ENCODE measurements at places on chromosomes 3 and 15.

GRCh38 chr3:156892701-156893100, 66.5 kb downstream of the LEKR1 start:
- DNase-seq = no peak

GRCh38 chr15:63473999-63474809, 30.2 kb upstream of the USP3 start:
- DNase-seq = no peak

DNA sequence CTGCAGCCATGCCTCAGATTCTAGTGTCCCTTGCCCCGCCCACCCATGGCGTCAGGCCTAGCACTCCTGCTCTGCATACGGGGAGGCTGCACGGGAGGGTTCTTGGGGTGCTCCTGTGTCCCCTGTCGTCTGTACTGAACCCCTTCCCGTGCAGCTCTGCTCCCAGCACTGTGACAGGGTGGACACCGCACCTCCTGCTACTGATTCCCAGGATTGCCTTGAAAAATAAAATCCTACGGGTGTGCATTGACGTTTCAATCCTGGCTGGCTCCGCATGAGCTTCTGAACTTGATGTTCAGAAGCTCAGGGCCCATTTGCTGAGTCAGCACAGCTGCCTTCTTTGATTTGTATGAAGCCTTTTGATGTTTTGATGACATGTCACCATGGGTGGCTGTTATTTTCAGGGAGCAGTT, 176.4 kb downstream of the APBA2 start:
- DNase-seq = no peak

- no peak for DNase-seq
Observed at GRCh38 chr3:10344147-10344943, 23.4 kb upstream of the SEC13 start.

DNA sequence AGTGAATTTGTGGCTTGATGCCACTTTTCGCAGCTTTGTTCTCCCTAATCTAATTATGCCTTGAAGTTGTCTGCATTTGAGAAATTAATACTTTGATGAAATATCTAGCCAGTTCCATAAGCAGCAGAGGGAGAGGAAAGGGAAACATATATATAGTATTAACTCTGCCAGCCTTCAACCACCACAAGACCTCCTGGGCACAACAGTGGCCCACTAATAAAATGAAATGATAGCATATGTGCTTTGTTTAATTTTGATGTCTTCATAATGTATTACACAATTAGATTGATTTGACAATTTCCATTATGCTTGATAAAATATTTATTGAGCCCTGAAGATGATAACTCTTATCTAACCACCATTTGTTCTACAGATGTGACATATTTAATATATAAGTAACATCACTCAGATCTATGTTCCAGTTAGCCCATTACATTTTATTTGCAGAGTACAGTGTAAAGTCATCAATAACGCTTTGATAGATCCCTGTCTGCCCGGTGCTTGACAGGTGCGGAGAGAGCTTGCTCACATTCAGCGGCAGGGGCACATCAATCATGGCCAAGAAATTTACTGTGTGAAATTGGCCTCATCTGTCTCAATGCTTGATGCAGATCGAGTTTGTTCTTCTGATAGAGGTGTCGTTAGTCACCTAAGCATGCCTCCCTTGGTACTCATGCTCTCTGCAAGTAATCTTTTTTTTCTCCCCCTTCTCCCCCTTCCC, 187.4 kb downstream of the MECOM start:
- no peak for DNase-seq

GRCh38 chr3:164791263-164791662, 287.0 kb downstream of the SI start:
- no peak for DNase-seq

DNA sequence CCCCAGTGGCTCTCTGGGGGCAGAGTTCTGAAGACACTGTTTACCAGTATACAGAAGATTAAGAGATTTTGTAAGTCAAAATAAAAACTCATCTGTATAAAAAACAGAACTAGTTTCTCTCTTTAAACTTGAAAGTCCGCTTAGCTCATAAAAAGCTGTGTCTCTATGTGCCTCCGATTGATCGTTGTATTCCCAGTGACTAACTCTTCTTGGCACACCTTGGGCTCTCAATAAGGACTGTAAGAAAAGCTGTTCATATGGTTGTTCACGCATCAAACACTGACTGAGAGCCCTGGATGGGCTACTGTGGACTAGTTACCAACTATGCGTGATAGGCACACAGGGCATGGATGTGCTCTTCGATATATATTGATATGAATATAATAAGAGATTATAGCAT, 107.9 kb downstream of the P3H2 start:
- no peak for DNase-seq

- peak; percentile 63 for DNase-seq
Observed at GRCh38 chr15:74781431-74782258, at the start of gene CSK. TSS of gene CSK (plus strand) at chr15:74782080. CDS start at chr15:74798298, 16,218 bp downstream.

DNA sequence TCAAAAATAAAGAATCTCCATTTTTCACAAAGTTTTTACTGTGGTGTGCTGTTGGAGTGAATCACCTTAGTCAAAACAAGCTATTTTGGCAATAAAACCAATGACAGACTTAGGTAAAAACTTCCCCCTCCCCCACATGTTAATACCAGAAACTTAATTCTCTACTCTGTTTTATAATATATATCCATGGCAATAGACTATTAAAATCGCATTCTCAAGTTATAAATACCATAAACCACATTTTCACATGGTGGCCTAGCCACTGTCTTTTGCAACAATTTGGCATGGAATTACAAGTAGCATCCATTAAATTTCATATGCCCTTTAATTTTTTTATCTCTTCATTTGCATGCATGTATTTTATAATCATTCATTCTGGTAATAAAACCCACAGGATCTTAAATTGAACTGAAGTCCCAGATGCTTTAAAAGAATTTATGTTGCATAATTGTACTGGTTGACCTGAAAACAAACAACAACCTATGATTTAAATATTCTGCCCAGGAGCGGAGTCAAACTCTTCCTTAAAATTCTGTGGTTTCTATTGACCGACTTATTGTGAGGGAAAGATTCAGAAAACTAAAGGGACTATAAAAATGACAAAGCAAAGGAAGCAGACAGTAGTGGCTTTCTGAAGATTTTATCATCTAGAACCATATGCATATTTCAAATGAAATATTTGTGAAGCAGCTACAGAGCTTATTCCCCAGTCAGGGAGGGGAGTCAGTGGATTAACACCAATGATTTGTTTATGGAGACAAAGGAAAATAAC, 229.0 kb upstream of the TBL1XR1 start:
- DNase-seq = no peak

- DNase-seq = no peak
Observed at GRCh38 chr3:151197228-151197627, 5.8 kb downstream of the GPR171 start.

DNA sequence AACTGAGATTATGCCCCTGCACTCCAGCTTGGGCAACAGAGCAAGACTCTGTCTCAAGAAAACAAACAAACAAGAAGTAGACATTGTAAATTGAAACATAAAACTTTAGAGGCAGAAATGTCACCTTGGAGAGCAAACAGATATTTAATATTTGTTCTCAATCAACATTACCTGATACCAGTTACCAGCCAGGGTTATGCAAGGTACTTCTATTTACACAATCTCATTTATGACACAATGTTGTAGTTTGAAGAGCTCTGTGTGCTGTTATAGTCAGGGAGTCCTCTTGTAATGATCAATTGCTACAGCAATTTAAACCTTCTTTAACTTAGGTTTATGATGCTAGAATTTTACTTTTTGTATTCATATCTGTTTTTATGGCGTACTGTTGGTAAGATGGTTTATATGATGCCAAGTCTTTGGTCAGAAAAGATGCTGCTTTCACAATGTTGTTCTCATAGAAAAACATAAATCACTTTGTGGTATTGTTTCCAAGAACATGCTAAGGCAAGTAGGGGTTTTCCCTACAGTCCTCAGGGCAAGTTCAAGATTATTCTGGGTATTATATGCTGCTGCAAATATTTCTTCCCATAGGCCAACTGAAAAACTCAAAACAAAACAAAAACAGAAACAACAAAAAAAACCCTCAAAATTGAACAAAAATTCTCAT, 173.5 kb downstream of the TNIK start:
- DNase-seq = no peak

DNA sequence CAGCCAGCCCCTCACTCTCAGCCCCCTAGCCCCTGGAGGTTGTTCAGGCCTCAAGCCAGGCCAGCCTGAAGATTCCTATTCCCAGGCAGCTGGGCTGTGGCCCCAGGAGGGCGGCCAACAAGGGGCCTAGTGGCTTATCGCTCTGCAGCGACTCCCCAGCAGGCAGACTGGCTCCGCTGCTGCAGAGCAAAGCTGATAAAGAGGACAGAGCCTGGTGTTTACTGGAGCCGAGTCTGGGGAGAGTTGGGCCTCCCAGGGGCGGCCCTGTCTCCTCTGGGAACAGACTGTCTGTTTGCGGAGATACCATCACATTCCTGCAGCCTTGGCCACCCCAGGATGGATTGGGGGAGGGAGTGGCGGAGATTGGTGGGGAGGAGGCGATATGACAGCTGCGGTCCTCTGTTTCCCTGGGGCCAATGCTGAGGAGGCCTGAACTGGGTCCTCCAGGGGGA, 22.4 kb upstream of the SMAD6 start:
- no peak for DNase-seq

- DNase-seq = no peak
Observed at GRCh38 chr15:79942741-79943481, 28.1 kb downstream of the BCL2A1 start.

DNA sequence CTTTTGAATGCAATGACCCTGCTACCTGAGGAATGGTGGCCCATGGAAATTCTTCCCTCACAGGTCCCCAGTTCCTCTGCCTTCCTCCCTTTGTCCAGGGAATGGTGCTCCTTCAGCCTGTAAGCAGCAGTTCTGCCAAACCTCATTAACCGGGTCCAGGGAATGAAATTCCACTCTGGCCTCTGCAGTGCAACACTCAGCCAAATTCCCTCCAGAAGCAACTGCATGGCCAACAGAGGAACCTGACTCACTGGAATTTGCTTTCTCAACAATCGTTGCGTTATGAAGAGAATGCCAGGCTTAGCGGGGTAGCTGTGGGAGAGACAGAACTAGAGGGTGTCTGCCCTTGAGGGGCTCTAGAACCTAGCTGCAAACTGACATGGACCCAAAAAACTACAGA, 449.4 kb upstream of the PROK2 start:
- no peak for DNase-seq

DNA sequence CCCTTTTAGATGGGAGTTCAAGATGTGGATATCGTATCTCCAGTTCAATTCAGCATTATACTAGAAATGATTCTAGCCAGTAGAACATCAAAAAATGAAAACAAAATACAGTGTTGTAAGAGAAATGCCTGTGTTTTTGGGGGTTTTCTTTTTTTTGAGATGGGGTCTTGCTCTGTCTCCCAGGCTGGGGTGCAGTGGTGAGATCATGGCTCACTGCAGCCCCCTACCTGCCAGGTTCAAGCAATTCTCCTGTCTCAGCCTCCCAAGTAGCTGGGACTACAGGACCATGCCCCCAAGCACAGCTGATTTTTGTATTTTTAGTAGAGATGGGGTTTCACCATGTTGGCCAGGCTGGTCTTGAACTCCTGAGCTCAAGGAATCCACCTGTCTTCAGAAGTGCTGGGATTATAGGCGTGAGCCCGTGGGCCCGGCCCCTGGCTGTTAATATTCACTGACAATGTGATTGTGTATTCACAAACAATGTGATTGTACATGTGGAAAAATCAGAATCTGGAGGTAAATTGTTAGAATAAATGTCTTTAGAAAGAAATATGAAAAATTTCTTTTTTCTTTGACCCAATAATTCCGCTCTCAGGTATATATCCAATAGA, 59.0 kb downstream of the ARIH1 start:
- no peak for DNase-seq

DNA sequence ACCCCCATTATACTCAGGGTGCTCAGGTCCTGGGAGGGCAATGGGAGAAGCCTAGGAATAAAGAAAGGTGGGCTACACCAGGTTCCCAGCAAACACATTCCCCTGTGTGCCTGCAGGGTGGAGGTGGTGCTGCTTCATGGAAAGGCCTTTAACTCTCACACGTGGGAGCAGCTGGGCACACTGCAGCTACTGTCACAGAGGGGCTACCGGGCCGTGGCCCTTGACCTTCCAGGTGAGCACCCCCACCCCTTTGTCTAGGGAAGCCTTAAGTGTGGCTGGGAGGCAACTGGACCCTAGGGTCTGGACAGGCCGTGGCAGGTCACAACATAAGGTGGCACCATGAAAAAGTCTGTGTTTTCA, 3.3 kb downstream of the ABHD14A start:
- DNase-seq = no peak

- DNase-seq = peak; percentile 64
Observed at GRCh38 chr3:147421184-147421912, 12.2 kb downstream of the ZIC1 start.

- DNase-seq = no peak
Observed at GRCh38 chr3:13461169-13462124, 18.7 kb upstream of the HDAC11 start.

- no peak for DNase-seq
Observed at GRCh38 chr3:185381320-185382058, 18.6 kb downstream of the MAP3K13 start.

DNA sequence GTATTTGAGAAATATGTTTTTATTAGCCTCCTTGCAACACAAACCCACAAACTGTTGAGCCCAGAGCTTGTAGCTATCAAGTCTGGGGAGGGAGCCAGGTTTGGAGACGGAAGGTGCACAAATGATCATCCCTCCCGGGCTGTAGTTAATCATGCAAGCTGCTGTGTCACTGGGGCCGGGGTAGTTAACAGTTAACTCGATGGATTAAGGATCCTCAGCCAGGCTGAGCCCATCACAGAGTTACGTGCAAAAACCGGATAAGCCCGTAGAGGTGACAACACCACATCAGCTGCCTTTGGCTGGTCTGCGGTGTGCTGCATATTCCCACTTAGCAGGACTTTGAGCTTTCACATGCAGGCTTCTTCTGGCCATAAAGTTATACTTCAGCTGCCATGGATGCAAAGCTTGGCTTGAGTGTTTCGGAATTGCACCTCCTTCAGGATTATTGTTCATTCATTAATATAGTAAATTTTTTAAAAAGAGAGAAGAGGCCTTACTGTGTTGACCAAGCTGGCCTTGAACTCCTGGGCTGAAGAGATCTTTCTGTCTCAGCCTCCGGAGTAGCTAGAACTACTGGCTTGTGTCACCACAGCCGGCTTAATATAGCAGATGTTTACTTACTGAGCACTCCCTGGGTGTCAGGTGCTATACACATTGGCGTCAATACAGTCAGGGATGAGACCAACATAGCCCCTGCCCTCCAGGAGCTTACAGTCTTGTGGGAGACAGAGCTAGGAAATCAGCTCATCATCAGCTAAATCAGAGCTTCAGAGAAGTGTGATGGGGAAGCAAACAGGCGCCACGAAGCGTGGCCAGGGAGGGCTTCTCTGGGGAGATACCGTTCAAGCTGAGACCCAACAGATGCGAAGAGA, 226.8 kb upstream of the BHLHE40 start:
- DNase-seq = no peak

DNA sequence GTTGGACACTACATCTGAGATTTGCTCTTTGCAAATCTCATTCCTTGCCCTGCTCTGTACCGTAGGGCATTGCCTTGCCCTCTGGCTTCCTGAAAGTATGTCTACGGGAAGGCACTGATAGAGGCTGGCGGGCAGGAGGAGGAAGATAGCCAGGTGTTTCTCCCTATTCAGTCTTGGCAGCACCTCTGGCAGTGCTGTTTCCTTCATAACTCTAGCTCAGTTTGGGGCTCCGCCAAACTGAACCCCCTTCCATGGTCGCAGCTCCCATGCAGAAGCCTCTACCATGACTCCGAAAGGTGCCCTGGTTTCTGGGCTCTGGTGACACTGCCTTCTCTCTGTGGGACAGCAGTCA, 122.3 kb upstream of the PRR20G start:
- DNase-seq = no peak

GRCh38 chr3:140219923-140220452, 285.0 kb downstream of the CLSTN2 start:
- no peak for DNase-seq

- no peak for DNase-seq
Observed at GRCh38 chr3:124221422-124221821, 229.5 kb upstream of the ROPN1 start.

Measured in posterior cingulate gyrus (tissue), 11 donors.